GM12878 (cell line): ENCODE measurements at places on chromosomes 13 and 19. TPM values are rescaled to one million over a fixed set of nuclear protein-coding genes. Genes with fewer than 3 reads are reported as not detected.

DNA sequence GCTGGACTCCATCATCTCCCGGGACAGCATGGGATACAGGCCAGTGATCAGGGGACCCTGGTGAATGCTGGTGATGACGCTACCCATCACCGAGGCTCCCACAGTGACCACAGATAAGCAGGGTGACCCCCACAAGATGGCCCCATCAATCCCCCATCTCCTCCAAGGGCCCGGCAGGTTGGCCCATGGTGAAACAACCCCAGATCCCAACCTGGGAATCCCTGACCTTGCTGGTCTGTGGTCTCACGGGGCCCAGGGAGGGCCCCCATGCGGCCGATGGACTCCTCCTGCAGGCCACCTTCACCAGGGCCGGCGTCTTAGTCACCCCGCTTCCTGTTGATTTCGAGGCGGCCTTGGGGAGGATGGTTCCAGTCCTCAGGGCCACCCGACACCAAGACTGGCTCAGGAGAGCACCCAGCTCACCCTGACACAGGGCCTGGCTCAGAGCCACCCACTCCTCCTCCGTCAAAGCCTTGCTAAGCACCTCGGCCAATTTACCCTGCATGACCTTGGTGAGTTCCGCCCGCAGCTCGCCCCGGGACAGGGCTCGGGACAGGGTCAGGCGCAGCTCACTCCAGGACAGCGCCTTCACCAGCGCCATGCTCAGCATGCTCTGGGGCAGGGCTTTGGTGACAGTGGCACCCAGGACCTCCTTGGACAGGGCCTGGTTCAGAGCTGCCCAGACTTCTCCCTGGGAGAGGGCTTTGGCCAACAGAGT, 10.0 kb downstream of the IQCN start:
- no peak overlapping the region for H3K27ac ChIP-seq
- no peaks in the 10 kb centered on the region for H3K27me3 ChIP-seq
- H3K36me3 ChIP-seq = no peaks in the 10 kb centered on the region

DNA sequence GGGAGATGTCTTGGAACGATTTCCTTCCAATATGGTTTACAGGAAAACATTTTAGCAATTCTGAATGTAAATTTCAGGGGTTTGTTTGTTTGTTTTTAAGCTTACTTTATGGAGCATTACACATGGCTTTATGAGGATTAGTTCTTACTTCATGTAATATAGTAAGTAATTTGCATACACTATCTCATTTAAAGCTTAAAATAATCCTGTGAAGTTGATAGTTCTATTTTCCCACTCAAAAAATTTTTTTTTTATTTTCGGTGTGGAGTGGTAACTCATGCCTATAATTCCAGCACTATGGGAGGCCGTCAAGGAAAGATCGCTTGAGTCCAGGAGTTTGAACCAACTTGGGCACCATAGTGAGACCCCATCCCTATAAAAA, 19.0 kb upstream of the KPNA3 start:
- H3K36me3 ChIP-seq = no peaks in the 10 kb centered on the region
- H3K27me3 ChIP-seq = no peaks in the 10 kb centered on the region; the same call in 1 of the 2 replicates
- no peak overlapping the region for H3K4me3 ChIP-seq
- no peak overlapping the region for H3K27ac ChIP-seq
- H3K4me1 ChIP-seq = no peaks in the 10 kb centered on the region
- no peak for DNase-seq

GRCh38 chr13:78868991-78869390, 210.0 kb upstream of the OBI1 start:
- no peak for DNase-seq
- H3K27me3 ChIP-seq = no peaks in the 10 kb centered on the region
- H3K4me1 ChIP-seq = no peaks in the 10 kb centered on the region
- H3K27ac ChIP-seq = no peak overlapping the region

DNA sequence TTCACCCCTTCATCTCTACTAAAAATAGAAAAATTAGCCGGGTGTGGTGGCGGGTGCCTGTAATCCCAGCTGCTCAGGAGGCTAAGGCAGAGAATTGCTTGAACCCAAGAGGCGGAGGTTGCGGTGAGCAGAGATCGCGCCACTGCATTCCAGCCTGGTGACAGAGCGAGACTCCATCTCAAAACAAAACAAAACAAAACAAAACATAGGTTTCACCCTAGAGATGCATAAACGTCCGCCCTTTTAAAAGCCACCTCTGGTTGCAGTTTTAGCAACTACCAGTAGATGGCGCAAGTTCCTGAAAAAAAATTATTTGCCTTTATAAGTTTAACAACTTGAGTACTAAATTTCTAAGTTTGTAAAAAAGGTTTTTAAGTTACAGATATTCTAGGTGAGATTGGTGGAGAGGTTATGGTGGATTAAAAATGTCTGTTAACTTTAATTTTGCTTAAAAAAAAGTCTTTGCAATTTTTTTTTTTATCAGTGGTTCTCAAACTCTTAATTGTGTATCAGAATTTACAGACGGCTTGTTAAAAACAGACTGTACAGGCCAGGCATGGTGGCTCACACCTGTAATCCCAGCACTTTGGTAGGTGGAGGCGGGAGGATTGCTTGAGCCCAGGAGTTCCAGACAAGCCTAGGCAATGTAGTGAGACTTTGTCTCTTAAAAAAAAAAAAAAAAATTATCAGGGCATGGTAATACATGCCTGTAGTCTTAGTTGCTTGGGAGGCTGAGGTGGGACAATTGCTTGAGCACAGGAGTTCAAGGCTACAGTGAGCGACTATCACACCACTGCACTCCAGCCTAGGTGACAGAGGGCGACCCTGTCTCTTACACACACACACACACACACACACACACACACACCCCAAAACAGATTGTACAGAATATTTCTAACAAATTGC, 42.1 kb downstream of the NAA16 start:
- H3K4me3 ChIP-seq = no peak overlapping the region
- H3K27ac ChIP-seq = no peak overlapping the region
- no peaks in the 10 kb centered on the region for H3K27me3 ChIP-seq

GRCh38 chr13:85013006-85013405, 786.2 kb downstream of the SLITRK6 start:
- no peaks in the 10 kb centered on the region for H3K27me3 ChIP-seq
- no peak overlapping the region for H3K4me3 ChIP-seq
- H3K36me3 ChIP-seq = no peaks in the 10 kb centered on the region
- H3K4me1 ChIP-seq = no peaks in the 10 kb centered on the region

- H3K27ac ChIP-seq = peak overlapping the region; percentile 82
- no peaks in the 10 kb centered on the region for H3K27me3 ChIP-seq
- H3K36me3 ChIP-seq = 0 out of 2 replicates have a peak, but pooled peaks cover 2% of the 10 kb centered on the region
- peak; percentile 84 for DNase-seq
- 0 out of 2 replicates have a peak overlapping the region, but pooled peaks have one; percentile 3 for H3K4me3 ChIP-seq
- peaks cover 42% of the 10 kb centered on the region for H3K4me1 ChIP-seq
Observed at GRCh38 chr19:49469828-49470614, 4.0 kb upstream of the FLT3LG start.

GRCh38 chr19:51676566-51677083, 16.5 kb upstream of the SPACA6 start:
- H3K36me3 ChIP-seq = no peaks in the 10 kb centered on the region
- no peaks in the 10 kb centered on the region for H3K4me1 ChIP-seq
- H3K27ac ChIP-seq = no peak overlapping the region
- DNase-seq = no peak
- no peaks in the 10 kb centered on the region for H3K27me3 ChIP-seq

- peaks cover 12% of the 10 kb centered on the region for H3K36me3 ChIP-seq
- H3K27ac ChIP-seq = peak overlapping the region; percentile 89
- peaks cover 23% of the 10 kb centered on the region for H3K4me1 ChIP-seq
- H3K27me3 ChIP-seq = no peaks in the 10 kb centered on the region
Observed at GRCh38 chr19:55383279-55384130, 587 bp downstream of the TMEM238 start.

GRCh38 chr13:25988661-25989060, 63.2 kb downstream of the SHISA2 start:
- DNase-seq = no peak
- no peaks in the 10 kb centered on the region for H3K4me1 ChIP-seq
- H3K36me3 ChIP-seq = no peaks in the 10 kb centered on the region
- no peak overlapping the region for H3K27ac ChIP-seq
- H3K4me3 ChIP-seq = no peak overlapping the region

DNA sequence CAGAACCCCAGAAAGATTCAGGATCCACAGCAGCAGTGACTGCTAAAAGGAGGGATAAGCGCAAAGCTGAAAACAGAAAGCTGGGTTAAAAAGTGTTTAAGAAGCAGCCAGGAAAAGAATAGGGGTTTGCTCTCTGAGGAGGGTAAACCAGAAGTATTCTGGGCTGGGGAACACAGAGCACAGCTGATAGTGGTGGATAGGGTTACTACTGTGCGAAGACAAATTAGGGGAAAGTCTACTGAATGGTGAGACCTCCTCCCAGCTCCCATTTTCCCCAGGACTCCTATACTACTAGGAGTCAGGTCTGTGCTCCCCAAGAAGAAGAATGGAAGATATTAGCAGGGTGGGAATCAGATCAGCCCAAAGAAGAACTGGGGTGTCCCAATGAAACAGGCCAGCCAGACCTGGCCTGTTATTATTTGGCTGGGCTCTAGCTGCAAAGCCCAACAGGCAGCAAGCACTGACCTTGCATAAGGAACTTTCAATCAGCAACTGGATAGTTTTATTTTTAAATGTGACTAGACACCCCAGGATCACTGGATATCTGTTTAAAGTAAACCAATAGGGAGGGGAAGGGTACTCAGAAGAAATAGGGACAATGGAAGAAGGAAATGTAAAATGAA, 43.5 kb upstream of the SERTM1 start:
- H3K4me3 ChIP-seq = no peak overlapping the region
- H3K27ac ChIP-seq = no peak overlapping the region
- no peaks in the 10 kb centered on the region for H3K36me3 ChIP-seq
- no peaks in the 10 kb centered on the region for H3K4me1 ChIP-seq

DNA sequence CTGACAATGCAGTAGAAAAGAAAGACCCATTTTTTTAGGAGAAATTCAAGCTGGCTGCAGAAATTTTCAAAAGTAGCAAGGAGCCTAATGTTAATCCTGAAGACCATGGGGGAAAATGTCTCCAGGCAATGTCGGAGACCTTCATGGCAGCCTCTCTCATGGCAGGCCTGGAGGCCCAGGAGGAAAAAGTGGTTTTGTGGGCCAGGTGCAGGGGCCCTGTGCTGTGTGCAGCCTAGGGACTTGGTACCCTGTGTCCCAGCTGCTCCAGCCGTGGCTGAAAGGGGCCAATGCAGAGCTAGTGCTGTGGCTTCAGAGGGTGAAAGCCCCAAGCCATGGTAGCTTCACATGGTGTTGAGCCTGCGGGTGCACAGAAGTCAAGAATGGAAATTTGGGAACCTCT, 4.1 kb downstream of the ALG11 start:
- H3K27ac ChIP-seq = no peak overlapping the region
- peaks cover 3% of the 10 kb centered on the region for H3K36me3 ChIP-seq
- no peaks in the 10 kb centered on the region for H3K4me1 ChIP-seq
- no peaks in the 10 kb centered on the region for H3K27me3 ChIP-seq
- H3K4me3 ChIP-seq = no peak overlapping the region
- no peak for DNase-seq

GRCh38 chr19:1401138-1401888, at the start of gene GAMT:
GAMT (minus strand) TSS chr19:1401542; CDS start chr19:1401476, 66 bp downstream.
- H3K27ac ChIP-seq = no peak within 1 kb of the TSS
- H3K36me3 ChIP-seq = no peaks in the 10 kb centered on the region
- H3K4me1 ChIP-seq = peaks cover 4% of the 10 kb centered on the region

DNA sequence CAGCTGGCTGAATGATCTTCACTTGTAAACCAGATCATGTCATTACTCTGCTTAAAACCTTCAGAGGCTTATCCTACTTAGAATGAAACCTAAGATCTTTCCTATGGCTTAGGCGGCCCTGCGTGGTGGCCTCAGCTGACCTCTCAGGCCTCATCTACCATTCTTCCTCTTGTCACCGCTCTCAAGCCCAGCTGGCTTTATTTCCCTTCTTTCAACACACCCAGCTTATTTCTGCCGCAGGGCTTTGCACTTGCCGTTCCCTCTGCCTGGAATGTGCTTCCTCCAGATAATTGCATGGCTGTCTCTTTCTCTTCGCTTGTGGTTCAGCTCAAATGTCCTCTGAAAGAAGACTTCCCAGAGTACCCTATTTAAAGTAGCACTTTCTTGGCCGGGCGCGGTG, 3.6 kb upstream of the ASF1B start:
- H3K4me3 ChIP-seq = no peak overlapping the region
- H3K27ac ChIP-seq = no peak overlapping the region
- no peaks in the 10 kb centered on the region for H3K27me3 ChIP-seq

GRCh38 chr19:57279418-57280164, 694 bp upstream of the ZNF460 start:
- H3K27me3 ChIP-seq = no peaks in the 10 kb centered on the region
- peaks cover 4% of the 10 kb centered on the region; the same call in 1 of the 2 replicates for H3K36me3 ChIP-seq
- H3K4me1 ChIP-seq = peaks cover 14% of the 10 kb centered on the region
- DNase-seq = peak; percentile 77

DNA sequence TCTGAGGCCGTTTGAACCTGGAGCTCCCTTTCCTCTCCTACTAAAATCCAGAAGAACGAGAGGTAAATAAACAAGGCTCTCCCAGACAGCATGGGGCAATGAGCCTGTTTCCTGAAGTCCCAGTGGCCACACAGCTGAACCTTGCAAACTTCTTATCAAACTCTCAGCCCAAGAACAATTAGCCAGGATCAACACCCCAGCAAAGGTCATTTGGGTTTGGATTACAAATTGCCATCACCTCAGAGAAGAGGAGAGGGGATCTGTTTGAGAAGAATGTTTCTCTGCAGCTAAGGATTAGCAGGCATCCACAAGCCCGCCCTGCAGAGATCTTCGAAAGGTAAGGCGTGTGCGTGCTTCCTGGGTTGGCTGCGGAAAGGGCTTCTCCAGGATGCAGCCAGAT, 201.9 kb upstream of the SOX1 start:
- H3K27me3 ChIP-seq = no peaks in the 10 kb centered on the region
- H3K36me3 ChIP-seq = no peaks in the 10 kb centered on the region
- H3K27ac ChIP-seq = no peak overlapping the region
- H3K4me3 ChIP-seq = no peak overlapping the region

RYR1 gene
- 0.28 and 0.88 TPM in 2 replicates for total RNA-seq

CADM4 gene
- total RNA-seq = 0.11 TPM in 1 of 2 replicates, not detected in the other

PTH2 gene
- not detected in 2 replicates for total RNA-seq

ZNF536 gene
- total RNA-seq = not detected in 2 replicates

OSCAR gene
- total RNA-seq = 0.13 TPM in 1 of 2 replicates, not detected in the other

ZNF226 gene
- total RNA-seq = 17.2 and 18.5 TPM in 2 replicates
